ENCODE measurements at places on chromosomes 12 and 14.
A peak's percentile ranks its signal among the peaks of the same experiment; 100 is the strongest.

- no peak for DNase-seq
These were observed 233.6 kb upstream of the ARHGAP5 start for GRCh38 chr14:31843361-31844091.

DNA sequence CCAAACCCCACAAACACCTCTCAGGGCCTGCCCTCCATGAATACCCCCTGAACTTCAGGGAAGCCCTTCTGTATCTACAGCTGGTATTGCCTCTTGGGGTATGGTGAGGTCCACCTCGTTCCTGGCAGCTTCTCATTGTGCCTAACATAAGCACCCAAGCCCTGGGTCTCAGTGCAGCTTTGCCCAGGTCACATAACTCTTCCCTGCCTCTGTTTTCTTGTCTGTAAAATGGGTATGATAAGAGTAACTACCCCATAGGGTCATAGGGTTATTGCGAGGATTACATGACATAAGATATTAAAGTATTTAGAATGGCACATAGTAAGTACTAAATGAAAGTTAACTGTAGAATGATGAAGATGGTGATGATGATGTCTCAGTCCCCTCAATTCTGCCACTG is 190.0 kb upstream of the PWP1 start:
- DNase-seq: no peak

GRCh38 chr14:61631045-61631687 is 64.1 kb upstream of the HIF1A start:
- DNase-seq: no peak

- DNase-seq: no peak
These were observed 55.6 kb downstream of the TSPAN9 start for GRCh38 chr12:3132636-3133404.

DNA sequence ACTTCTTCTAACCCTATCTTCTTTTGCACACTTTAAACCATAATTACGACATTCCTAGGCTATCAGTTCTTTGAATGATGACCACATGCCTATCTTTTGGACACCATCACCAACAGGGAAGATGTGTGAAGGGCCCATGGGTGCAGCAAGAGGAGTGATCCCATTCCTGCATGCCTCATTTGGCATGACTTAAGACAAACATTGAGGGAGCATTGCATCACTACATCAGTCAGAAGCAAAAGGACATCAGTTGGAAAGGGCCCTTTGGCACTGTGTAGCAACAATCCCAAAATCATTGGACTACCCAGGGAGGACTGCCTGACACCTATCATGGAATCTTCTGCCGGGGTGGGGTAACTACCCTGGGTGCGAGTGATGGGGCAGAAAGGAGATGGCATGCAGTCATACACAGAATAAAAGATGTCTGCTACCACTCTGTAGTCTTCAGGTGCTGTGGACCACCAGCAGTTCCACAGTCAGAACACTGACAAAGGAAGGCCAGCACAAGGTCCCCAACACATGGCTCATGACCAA is 10.7 kb upstream of the TMBIM6 start:
- DNase-seq: no peak

- no peak for DNase-seq
These were observed 25.5 kb upstream of the EMP1 start for GRCh38 chr12:13170892-13171490.

DNA sequence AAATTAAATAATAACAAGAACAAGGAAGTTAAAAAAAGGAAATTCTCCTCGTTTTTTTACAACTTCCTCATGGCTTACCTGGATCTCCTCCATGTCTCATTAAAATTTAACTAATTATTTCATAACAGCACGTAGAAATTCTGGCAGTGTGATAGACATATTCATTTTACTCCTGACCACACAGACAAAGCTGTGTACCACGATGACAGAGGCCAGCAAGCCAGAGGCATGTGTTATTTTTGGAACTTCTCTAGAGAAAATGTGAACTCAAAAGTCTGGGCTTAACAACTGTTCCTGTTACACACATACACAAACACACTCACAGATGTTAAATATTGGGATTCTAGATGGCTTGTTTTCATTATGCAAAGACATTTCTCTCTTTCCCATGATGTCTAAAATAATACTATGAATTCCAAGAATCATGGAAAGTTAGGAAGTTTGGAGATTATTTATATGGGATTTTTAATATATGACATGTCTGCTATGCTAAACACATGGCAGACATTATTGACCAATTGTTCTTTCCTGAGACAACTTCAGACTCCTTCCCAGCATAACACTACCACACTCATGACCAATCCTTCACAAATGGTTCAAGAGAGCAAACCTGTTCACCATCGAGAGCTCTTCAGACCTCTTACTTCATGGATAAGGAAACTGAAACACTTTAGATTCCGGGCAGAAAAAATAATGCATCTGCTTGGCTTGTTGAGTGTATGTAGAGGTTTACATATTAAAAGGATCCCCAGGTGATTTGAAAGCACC is 158.7 kb downstream of the DACT1 start:
- no peak for DNase-seq

- DNase-seq: no peak
These were observed 255.3 kb downstream of the AEBP2 start for GRCh38 chr12:19694627-19695026.

- DNase-seq: no peak
These were observed 59.8 kb upstream of the VASH1 start for GRCh38 chr14:76701436-76701835.

DNA sequence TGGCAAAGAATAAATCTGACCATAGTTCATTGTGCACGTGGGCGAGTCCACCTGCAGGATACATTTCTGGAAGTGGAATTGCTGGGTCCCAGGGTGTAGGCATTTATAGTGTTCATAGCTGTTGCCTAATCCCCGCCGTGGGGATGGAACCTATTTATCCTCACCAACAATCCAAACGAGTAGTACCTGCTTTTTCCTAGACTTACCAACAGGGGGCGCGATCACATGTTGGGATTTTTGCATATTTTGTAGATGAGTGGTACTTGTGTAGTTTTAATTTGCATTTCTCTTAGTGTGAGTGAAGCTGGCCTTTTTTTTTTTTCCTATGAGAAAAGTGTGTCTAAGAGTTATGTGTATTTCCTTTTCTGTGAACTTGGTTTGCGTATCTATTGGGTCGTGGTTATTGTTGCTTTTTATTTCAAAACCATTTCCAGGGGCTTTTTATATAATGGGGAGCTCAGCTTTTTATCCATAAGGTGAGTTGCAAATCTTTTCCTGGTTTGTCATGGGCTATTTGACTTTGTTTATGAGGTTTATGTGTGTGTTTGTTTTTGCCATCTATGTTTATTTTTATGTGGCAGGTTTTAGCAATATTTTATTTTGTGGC is 67.2 kb downstream of the CCDC92 start:
- DNase-seq: peak; percentile 31

DNA sequence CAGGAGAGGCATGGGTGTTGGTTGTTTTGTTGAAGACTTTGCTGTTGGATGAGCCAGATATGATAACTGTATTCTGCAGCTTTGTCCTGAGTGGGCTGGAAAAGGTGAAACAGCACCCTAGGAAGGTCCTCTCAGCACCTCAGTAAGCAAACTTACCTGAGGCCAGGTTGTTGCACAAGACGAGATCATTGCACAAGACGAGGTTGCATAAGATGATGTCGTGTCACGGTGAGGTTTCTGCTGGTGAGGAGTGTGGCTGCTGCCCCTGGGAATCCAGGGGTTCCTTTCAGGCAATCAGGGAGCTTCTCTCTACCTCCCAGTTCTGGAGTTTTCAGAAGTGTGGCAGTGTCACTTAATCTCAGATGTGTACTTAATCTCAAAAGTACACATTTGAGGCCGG is 85.6 kb downstream of the GLT1D1 start:
- no peak for DNase-seq

GRCh38 chr14:100400115-100400514 is 77.0 kb downstream of the SLC25A47 start:
- DNase-seq: no peak

DNA sequence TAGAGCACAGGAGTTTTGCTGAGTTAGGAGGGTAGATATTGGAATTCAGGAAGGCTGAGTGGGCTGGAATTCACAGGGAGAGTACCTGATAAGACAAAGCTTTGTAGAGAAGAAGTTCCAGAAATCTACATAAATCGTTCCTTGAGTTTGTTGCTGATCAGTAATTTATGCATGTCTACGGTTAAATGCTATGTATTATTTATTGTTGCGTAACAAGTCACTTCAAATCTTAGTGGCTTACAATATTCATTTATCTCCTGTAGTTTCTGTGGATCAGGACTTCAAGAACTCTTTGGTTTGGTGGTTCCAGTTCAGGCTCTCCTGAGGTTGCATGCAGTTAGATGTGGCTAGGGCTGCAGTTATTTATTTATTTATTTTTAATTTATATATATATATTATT is 7.8 kb downstream of the PUS7L start:
- no peak for DNase-seq

GRCh38 chr12:12539028-12539810 is 23.4 kb downstream of the DUSP16 start:
- DNase-seq: no peak

- no peak for DNase-seq
These were observed 161.0 kb downstream of the SLC38A4 start for GRCh38 chr12:46664761-46665287.

DNA sequence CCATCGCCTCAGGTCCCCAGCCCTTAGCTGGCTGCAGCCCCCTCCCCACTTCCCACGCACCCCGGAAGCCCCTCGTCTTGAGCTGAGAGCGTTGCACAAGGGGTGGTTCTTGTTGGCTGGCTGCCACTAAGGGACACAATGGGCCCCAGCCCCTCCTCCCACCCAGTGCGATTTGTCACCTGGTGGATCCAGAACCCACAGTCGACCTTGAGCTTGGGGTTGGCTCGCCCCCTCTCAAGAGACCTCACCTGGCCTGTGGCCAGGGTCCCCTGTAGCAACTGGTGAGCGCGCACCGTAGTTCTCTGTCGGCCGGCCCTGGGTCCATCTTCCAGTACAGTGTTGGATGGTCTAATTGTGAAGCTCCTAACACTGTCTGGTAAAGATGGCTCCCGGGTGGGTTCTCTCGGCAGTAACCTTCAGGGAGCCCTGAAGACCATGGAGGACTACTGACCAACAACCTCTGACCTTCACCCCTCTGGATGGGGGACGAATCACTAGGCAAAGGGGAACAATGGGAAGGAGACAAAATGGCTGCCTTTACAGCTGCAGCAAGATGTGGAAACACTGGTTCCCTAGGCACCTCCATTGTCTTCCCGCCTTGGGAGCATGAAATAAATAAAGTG is 6.6 kb downstream of the PHB2 start:
- no peak for DNase-seq

DNA sequence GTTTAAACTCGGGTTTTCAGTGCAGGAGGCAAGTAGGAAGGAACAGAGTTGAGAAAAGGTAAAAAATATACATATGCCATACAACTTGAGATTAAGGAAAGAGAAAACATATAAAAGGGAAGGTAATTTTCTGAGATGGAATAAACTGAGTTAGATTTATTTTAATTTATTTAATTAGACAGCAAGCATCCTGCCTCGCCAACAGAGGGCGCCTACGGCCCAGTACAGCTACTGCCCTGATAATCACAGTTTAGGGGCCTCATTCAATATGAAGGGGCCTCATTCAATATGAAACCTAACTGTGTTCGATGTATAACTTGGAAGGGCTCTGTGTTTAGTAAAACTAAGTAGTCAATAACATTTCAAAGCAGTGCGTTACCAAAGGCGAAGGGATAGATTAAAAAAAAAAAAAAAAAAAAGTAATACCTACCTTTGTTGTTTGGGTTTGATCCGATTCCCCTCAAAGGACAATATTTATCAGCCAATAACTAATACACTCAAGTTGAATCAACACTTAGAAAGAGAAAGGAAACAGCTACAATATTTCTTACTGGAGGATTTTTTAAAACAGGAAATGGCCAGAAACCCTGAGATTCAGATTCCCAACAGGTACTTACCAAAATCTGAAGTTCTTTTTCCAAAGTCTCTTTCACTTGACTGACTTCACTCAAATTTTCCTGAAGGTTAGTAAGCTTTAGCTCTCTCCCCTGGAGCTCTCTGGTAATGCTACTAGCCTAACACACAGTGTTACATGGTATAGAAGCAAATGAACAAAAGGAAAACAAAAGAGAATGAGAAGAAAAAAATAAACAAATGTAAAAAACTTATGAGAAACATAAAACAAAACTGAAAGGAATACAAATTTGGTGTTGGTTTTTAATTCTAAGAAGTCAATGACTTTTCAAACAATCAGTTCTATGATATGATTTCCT is 70.0 kb upstream of the VPS33A start:
- DNase-seq: peak; percentile 21

GRCh38 chr12:97336900-97337751 is 125.5 kb upstream of the RMST start:
- no peak for DNase-seq

DNA sequence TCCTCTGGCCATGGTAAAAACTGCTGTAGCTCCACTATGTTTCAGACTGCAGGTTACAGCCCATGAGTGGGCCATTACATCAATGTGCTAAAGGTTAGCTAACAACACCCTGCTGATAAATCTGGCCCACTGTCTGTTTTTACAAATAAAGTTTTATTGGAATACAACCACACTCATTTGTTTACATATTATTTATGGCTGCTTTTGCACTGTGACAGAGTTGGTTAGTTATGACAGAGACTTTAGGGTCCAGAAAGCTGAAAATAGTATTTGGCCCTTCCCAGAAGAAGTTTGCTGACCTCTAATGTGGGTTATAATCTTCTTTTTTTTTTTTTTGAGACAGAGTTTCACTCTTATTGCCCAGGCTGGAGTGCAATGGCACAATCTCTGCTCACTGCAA is 134.2 kb upstream of the PWP1 start:
- DNase-seq: no peak

- no peak for DNase-seq
These were observed 358.6 kb upstream of the FOXG1 start for GRCh38 chr14:28407996-28408395.

DNA sequence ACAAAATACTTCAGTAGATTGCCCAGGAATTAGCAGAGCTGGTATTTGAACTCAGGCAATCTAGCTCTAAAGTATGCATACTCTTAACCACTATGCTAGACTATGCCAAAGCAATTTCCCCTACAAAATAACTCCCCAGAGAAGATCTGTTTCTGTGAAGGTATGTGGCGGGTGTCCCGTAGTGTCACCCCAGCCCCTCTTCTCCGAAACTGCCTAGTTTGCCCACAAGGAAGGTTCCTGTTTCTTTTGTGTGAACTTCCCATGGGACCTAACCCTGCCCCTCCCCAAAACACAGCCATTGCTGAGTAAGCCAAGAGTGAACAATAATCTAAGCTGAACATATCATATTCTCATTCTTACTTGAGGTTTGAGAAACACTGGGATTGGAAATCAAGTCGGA is 15.5 kb upstream of the RAP1B start:
- DNase-seq: no peak
